Mammary epithelial cell (primary cell): ENCODE measurements at places on chromosomes 1 and 21.

DNA sequence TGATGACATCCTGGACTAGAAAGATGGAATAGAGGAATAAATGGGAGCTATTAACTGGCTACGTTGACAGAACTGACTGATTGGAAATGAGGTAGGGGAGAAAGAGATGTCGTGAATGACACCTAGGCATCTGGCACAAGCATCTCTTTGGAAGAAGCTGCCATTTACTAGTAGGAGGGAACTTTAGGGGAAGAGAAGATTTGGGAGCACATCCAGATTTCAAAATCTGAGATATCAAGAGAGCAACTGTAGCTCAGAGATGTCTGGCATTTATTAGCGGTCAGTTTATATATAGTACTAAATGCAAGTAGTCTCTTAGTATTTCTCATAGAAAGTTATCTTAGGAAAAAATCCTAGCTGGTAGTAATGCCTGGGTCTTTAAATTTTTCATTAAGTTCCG, 131.9 kb upstream of the C1orf105 start:
- DNase-seq = no peak

- DNase-seq = no peak
These were observed 11.6 kb upstream of the TTC39A start for GRCh38 chr1:51341876-51342496.

DNA sequence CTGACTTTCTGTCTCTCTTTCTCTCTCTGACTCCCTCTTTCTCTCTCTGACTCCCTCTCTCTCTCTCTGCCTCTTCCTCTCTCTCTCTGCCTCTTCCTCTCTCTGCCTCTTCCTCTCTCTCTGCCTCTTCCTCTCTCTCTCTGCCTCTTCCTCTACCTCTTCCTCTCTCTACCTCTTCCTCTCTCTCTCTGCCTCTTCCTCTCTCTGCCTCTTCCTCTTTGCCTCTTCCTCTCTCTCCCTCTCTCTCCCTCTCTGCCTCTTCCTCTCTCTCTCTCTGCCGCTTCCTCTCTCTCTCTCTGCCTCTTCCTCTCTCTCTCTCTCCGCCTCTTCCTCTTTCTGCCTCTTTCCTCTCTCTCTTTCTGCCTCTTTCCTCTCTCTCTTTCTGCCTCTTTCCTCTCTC, 18.6 kb upstream of the ANKRD45 start:
- DNase-seq = no peak

DNA sequence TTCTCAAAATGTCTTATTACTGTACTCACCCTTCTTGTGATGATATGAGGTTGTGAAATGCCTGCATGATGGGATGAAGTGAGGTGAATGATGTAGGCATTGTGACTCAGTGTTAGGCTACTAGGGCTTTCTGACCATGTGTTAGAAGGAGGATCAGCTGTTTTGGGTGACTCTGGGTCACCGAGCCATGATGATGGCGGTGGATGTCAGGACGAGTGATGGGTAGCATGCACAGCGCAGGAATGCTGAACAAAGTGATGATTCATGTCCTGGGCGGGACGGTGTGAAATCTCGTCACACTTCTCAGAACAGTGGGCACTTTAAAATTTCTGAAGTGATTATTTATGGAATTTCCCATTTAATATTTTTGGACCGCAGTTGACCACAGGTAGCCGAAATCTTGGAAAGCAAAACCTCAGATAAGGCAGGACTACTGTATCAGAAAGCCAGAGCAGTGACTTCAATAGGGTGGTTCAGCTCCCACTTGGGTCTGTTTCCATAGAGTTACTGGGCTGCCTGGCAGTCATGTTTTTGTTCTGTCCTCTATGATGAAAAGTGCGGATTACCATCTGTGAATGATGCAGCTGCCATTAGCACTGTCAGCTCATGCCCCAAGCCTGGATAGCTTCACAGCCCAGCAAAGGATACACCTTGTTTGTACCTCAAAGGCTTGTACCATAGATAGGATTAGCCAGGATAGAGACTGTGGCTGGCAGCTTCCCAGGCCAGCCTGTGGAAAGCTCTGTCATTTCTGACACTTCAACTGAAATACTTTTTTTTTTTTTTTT, 26.6 kb downstream of the IL6R start:
- DNase-seq = peak; percentile 99
